Endodermal cell (in vitro differentiated cells): ENCODE measurements at places on chromosomes 13 and 19. TPM values are rescaled to one million over a fixed set of nuclear protein-coding genes. Genes with fewer than 3 reads are reported as not detected.

DNA sequence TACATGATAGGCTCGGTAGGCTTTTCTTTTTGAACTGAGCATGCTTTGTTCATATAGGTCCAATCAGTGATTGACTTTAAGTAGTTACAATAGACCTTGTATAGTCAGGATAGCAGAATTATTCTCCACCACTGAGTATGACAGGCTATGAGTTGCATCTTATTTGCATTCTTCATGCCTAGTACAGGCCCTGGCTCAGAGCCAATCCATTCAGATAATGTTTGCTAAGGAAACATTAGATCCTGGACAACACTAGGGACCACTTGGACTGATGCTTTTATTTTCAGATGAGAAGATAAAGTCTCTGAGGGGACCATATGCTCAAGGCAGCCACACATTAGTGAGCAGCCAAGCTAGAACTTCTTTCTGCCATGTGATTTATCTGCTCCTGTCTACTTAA is 133.9 kb downstream of the KL start:
- DNase-seq = no peak

SIGLEC14 gene
- not detected in 3 replicates for total RNA-seq

ZNF578 gene
- total RNA-seq = 5.4 to 11.8 TPM (median 9.8 TPM) in 3 replicates

IL12RB1 gene
- total RNA-seq = not detected in 3 replicates

SIGLECL1 gene
- total RNA-seq = not detected in 3 replicates

- DNase-seq = no peak
Measured at GRCh38 chr13:26262156-26262555, 8.2 kb downstream of the CDK8 start.

- DNase-seq = peak; percentile 30
Measured at GRCh38 chr13:98997738-98998641, 20.1 kb upstream of the DOCK9 start.

- no peak for DNase-seq
Measured at GRCh38 chr19:14471436-14472187, 3.5 kb downstream of the PTGER1 start.

DNA sequence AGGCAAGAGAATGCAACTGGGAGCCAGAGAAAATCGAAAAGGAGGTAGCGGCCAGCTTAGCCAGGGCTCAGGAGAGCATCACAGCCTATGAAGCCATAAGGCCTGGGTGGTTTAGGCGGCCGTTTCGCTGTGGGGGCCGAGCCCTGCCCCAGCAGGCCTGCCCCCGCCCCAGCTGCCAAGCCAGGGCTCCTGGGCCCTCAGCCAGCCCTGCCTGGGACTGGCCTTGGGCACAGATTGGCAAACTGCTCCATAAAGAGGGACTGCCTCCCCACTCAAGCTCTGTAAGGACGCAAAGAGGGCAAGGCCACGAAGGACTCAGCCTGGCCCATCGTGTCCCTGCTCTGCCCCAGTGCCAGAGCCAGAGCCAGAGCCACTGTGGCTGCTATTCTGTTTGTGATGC is 10.2 kb downstream of the ZNF653 start:
- DNase-seq = no peak

DNA sequence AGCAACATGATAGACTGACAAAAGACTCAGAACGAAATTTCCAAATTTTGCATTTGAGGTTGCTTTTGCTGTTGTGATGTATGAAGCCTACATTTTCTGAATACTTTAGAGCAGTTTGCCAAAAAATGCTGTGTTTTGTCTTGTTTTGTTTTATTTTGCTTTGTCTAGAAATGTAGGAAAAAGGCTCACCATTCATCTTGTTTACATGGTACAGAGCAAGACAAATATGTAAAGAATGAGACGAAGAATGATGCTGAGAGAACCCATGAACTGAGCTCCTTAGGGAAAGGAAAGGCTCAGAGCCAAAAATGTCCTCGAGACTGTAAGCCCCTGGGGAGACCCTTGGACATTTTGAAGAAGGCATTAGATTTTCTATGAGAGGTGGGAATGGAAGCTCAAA is 6.8 kb upstream of the SPART start:
- DNase-seq = no peak

LRP3 gene
- total RNA-seq = 21.2 and 25.3 TPM in 2 replicates

- no peak for DNase-seq
Measured at GRCh38 chr13:47484548-47484947, 516.5 kb downstream of the SUCLA2 start.

DNA sequence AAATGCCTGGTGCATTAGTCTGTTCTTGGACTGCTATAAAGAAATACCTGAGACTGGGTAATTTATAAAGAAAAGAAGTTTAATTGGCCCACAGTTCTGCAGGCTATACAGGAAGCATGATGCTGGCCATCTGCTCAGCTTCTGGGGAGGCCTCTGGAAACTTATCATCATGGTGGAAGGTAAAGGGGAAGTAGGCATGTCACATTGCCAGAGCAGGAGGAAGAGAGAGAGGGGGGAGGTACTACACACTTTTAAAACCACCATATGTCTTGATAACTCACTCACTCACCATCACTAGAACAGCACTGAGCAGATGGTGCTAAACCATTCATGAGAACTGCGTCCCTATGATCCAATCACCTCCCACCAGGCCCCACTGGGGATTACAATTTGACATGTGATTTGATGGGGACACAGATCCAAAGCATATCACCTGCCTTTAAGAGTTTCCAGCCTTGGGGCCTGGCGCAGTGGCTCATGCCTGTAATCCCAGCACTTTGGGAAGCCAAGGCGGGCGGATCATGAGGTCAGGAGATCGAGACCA is 219.0 kb downstream of the KATNAL1 start:
- no peak for DNase-seq

RASIP1 gene
- total RNA-seq = 5.0 and 5.2 TPM in 2 replicates

GRCh38 chr13:50071379-50071778 is 56.1 kb downstream of the KCNRG start:
- no peak for DNase-seq

KLF12 gene
- total RNA-seq = 5.7 to 14.8 TPM (median 14.1 TPM) in 3 replicates

ELANE gene
- total RNA-seq = not detected in 2 replicates

DNA sequence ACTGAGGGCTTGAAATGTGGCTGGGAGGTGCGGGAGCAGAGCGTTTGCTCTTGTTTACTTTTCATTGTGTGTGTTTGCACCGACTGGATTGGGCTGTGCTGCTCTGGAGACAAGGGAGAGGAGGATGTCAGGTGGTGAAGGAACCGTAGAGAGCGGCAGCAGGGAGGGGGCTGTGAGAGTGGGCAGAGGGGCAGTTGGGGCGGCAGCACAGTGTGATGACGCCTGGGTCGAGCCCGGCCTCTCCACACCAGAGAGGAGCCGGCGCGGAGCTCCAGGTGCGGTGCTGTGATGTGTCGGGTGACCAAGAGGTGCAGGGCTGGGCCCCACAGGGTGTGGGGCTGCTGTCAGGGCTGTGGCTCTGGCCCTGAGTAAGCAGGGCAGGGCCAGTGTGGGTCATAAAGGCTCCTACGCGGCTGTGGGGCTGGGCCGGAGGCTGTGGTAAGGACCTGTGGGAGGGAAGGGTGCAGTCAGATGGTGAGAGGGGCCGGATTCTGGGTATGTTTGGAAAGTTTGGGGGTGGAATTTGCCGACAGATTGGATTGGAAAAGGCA is 10.5 kb downstream of the NAXD start:
- DNase-seq = peak; percentile 52

DNA sequence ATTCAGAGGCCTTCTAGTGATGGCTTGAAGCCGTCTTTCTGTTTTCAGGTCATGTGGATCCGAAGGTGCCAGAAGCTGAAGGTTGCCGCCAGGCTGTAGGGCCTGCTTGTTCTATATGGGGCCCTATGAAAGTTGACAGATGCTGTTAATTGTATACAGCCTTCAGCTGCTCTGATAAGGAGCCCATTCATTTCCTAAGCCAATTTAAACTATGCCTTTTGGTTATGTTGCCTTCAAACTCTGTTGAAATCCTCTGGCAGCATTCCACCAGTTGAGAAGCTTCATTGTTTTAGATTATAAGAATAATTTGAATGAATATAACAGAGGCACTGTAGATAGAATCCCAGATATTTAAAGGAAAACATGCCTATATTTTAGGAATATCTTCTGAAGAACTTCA is 34.4 kb downstream of the RAP2A start:
- DNase-seq = no peak

DNA sequence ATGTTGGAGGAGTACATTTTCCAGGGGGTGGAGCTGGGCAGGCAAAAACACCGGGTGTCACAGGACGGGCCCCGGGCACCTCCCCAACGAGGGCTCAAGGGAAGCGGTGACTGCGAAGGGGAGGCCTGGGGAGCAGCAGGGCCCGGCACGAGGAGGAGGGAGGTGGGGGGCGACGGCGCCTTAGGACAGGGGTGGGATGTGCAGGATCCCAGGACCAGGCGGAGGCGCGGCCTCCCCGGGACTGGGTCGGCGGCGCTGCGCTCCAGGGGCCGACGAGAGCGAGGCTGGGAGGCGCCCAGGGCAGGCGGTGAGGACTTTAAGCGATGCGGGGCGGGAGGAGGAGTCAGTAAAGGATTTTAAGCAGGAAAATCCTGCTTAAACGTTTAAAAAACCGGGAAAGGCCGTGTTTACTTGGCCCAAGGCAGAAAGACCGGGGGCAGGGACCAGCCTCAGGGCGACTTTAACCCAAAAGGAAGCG is 427 bp downstream of the ZNF160 start:
- DNase-seq = peak; percentile 67

- peak; percentile 79 for DNase-seq
Measured at GRCh38 chr19:43332058-43332922, 21.2 kb upstream of the CD177 start.

NDUFA7 gene
- 78.5 to 86.9 TPM (median 86.2 TPM) in 3 replicates for total RNA-seq

- no peak for DNase-seq
Measured at GRCh38 chr13:79874396-79875360, 393.7 kb downstream of the NDFIP2 start.

GRCh38 chr13:91714855-91715254 is 316.4 kb downstream of the GPC5 start:
- DNase-seq = peak; percentile 52

CYP2F1 gene
- not detected in 2 replicates for total RNA-seq

DNA sequence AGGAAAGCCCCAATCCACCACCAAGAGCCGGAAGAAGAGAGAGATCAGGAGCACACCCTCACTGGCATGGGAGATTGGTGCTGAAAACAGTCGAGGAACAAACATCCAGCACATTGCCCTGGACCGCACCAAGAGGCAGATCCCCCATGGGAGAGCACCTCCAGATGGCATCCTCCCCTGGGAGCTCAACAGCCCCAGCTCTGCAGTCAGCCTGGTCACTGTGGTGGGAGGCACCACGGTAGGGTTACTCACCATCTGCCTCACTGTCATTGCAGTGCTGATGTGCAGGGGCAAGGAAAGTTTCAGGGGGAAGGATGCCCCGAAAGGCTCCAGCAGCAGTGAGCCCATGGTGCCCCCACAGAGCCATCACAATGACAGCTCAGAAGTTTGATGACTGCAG is 110.2 kb downstream of the STOML3 start:
- DNase-seq = no peak

PEAK3 gene
- not detected in 2 replicates for total RNA-seq

DNA sequence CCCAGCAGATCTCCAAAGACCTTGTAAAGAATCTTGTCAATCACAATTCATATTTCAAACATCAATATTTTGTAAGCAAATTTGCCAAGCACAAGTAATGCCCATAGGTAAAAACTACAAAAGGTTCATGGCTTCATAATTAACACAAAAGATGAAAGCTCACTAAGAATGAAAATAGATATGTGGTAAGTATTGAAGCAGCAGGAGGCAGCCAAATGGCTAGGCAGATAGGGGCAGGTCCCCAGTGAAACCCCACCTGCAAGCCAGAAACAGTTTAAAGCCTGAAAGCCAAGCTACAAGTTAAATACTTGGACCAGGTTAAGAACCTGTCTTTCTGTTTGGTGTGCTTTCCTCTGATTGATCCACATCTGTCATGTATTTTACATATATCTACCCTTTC is 942.6 kb upstream of the SPRY2 start:
- DNase-seq = no peak

DNA sequence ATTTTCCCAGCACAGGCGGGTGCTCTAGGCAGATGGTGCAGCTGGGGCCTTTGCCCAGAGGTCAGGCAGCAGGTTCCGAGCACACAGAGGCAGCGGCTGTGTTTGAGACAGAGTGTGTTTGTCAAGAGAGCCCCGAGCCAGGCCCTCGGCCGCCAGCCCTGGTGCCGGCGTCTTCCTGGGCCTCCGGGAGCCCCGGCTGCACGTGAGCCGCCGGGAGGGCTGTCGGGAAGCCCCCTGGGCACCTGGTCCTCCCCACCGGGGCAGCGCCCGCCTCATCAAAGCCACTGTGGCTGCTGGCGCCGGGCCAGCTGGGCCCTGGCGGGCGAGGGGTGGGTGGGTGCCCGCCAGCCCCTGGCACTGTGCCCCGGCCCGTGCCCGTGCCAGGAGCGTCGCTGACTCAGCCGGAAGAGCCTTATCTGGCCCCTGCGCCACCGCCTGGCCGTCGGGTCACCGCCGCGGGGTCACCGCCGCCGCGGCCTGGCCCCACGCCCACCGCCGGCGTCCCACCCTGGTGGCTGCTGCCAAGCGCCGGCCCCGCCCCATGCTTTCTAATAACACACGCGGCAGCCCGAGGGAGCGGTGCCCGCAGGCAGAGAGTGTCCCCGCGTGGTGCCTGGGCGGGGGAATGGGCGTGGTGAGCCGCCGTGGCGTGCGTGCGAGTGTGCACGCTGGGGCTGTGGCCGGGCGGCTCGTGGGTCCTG is 14.9 kb downstream of the ARID3A start:
- no peak for DNase-seq

CDX2 gene
- total RNA-seq = not detected in 2 replicates

SMAD9 gene
- total RNA-seq = 12.3 to 14.3 TPM (median 13.3 TPM) in 3 replicates

ZNF729 gene
- total RNA-seq = not detected in 2 replicates

SYT3 gene
- total RNA-seq = 1.9 and 2.8 TPM in 2 replicates

GRCh38 chr19:30649934-30650614 is 277.9 kb downstream of the ZNF536 start:
- DNase-seq = peak; percentile 71

DNA sequence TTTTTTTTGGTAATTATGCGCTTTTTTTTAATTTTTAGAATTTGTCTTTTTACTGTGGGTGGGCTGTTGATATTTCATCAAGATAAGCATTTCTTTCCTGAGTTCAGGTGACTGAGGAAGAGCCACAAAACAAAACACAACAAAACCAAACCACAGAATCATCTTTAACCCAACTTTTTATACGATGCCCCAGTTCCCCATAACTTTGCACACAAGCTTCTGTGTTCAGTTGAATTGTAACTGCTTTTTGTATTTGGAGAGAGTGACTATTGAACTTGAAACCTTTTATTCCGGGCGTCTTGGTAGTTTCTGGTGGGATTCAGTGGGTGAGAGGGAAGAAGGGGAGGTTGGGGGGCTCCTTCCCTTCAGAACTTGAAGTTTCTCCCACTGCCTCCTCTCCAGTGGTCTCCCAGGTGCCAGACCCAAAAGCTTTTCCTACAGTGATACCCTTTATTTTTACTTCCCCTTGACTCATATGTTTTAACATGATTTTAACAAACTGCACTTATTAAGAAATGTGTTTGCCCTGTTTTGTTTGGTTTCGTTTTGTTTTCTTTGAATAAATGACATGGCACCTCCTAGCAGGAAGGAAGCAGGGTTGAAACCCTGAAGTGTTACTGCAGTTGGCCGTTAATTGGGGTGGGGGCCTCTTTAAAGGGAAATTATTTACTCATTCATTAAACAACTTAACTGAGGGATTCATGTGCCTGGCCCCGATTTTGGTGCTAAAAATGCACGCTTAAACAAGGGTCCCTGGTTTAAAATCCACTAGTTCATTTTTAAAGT is 2.7 kb upstream of the CCDC97 start:
- DNase-seq = no peak

- DNase-seq = no peak
Measured at GRCh38 chr19:11639245-11639601, 41.9 kb downstream of the ZNF627 start.

ZNF417 gene
- total RNA-seq = 20.0 to 30.9 TPM (median 28.0 TPM) in 3 replicates

TNFSF9 gene
- 2.7 to 7.4 TPM (median 3.9 TPM) in 3 replicates for total RNA-seq

INSR gene
- 26.3 and 31.5 TPM in 2 replicates for total RNA-seq

FFAR2 gene
- not detected in 3 replicates for total RNA-seq

GRCh38 chr19:49546825-49547565 is 19.2 kb downstream of the RCN3 start:
- DNase-seq = peak; percentile 91

GRCh38 chr19:33705860-33706259 is 84.1 kb downstream of the CHST8 start:
- no peak for DNase-seq
